ENCODE measurements at places on chromosomes 5 and 9.

DNA sequence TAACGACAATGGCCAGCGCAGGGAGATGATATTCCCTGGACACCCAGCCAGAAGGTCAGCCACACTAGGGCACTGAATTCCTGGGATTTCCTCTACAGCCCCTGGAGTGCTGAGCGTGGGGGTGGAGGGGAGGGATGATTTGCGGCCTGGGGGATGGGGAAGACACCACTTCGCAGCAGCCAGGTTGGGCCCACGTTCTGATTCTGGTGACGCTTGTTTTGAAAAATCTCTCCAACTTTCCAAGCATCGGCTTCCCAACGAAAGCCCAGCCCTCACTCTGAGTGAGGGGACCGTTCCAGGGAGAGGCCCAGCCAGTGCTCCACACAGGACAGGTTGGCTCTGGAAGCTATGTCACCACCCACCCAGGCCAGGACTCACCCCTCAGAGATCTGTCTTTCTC is 5.4 kb downstream of the GFPT2 start:
- DNase-seq, result no peak

DNA sequence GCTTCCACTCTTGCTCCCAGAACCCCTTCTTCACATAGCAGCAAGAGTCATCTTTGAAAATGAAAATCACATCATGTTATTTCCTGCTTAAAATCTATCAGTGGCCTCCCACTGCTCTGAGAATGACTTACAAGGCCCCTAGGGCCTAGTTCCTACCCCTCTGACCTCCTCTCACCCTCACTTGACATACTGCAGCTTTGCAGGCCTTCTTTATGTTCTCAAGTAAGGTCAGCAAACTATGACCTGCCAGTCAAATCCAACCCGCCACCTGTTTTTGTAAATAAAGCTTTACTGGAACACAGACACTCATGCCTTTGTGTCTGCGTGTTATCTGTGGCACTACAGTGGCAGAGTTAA is 185.7 kb downstream of the NR3C1 start:
- DNase-seq, result no peak

- no peak for DNase-seq
These were observed 277.7 kb upstream of the PCSK5 start for GRCh38 chr9:75612754-75613153.

DNA sequence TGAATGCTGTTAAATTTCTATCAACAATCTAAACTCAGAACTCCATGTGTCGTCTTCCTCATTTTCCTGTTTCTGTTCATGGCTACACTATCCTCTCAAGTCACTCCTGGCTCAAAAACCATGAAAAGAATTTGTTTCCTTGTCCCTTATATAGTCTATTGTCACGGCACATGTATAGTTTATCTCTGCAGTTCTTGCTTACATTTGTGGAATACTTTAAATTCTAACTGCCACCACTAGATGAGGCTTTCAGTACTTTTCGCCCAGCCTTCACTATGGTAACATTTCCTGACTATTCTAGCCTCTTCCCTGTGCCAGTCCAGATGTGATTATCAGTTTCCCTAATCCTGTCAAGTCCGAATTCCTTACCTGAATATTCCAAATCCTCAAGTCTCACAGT is 34.6 kb downstream of the PKD2L2 start:
- peak; percentile 17 for DNase-seq

GRCh38 chr5:14445576-14446290 is 135.9 kb upstream of the OTULINL start:
- peak; percentile 83 for DNase-seq

Measured in fibroblast of skin of abdomen (primary cell).